Sigmoid colon (tissue), 7 donors: ENCODE measurements at places on chromosomes 16 and 17. TPM values are rescaled to one million over a fixed set of nuclear protein-coding genes. Genes with fewer than 3 reads are reported as not detected.
A peak's percentile ranks its signal among the peaks of the same experiment; 100 is the strongest.

- peaks cover 46% of the 10 kb centered on the region for H3K36me3 ChIP-seq
- H3K27ac ChIP-seq, result no peak overlapping the region
- DNase-seq, result no peak
- no peak overlapping the region for H3K4me3 ChIP-seq
- no peaks in the 10 kb centered on the region for H3K4me1 ChIP-seq
- no peaks in the 10 kb centered on the region for H3K27me3 ChIP-seq
Measured at GRCh38 chr16:23521037-23521743, 10.9 kb upstream of the GGA2 start.

DNA sequence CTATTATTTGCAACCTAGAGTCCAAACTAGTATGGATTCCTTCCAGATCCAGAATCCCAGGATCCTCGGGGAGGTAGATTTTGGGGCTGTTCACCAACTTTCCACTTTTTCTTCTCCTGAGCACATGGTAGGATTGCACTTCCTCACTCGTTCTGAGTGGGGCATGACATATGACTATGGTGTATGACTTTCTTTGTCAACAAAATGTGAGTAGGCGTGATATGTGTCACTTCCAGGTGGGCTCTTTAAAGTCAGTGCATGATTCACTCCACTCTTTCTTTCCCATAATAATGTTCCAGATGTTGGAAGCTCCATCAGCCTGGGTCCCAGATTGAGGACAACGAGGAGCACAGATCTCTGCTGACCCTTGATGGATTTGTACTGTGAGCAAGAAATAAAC lies 21.5 kb downstream of the IRX5 start:
- no peaks in the 10 kb centered on the region for H3K4me1 ChIP-seq
- no peaks in the 10 kb centered on the region for H3K36me3 ChIP-seq
- peaks cover 54% of the 10 kb centered on the region for H3K27me3 ChIP-seq
- DNase-seq, result no peak
- no peak overlapping the region for H3K4me3 ChIP-seq
- no peak overlapping the region for H3K27ac ChIP-seq

DNA sequence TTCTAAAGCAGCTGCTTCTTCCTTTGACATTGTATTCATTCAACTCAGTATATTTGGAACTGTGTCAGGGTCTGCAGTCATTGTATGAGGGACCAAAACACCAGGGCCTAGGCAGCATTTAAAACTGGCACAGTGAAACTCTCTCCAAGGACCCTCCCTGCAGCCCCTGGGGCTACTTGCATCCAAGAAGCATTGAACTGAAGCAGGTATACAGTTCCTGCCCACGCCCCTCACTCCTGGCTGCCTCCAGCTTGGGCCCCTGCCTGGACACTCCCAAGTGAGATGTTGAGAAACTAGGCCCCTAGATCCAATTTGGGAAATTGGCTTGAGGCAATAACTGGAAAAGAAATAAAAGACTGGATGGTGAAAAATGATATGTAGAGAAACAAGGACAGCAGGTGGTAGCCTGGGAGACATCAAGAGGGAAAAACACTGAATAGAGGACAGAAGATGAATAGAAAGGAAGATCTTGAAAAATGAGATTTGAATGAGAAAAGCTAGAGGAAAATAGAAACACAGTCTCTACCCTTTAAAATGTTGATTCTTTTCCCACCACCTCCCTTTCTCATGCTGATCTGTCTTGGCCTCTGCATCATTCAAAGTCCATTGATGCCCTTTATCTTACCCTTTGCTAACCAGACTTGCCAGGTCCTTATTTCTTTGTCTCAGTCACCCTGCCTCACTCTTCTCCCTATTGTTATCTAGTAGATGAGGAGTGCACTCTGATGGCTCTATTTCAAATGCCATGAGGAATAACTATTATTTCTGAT lies 368.8 kb upstream of the CDH8 start:
- no peak for DNase-seq
- H3K4me3 ChIP-seq, result no peak overlapping the region
- no peaks in the 10 kb centered on the region for H3K4me1 ChIP-seq
- H3K27ac ChIP-seq, result no peak overlapping the region
- H3K27me3 ChIP-seq, result no peaks in the 10 kb centered on the region

- H3K36me3 ChIP-seq, result no peaks in the 10 kb centered on the region
- H3K4me1 ChIP-seq, result peaks cover 51% of the 10 kb centered on the region
- DNase-seq, result no peak
Measured at GRCh38 chr17:68197091-68197996, 50.5 kb upstream of the AMZ2 start.

- H3K4me1 ChIP-seq, result peaks cover 9% of the 10 kb centered on the region
- no peak for DNase-seq
- H3K36me3 ChIP-seq, result no peaks in the 10 kb centered on the region
- H3K27ac ChIP-seq, result peak overlapping the region; percentile 4
Measured at GRCh38 chr16:3259836-3260235, 3.4 kb upstream of the MEFV start.

Gene GAS2L2
- total RNA-seq, result not detected

GRCh38 chr17:39950871-39951348 lies 11.9 kb upstream of the GSDMA start:
- no peak overlapping the region for H3K27ac ChIP-seq
- no peaks in the 10 kb centered on the region for H3K27me3 ChIP-seq
- no peaks in the 10 kb centered on the region for H3K36me3 ChIP-seq
- DNase-seq, result no peak
- peaks cover 11% of the 10 kb centered on the region for H3K4me1 ChIP-seq
- no peak overlapping the region for H3K4me3 ChIP-seq

Gene TSR3
- total RNA-seq, result 90.7 TPM

- H3K27ac ChIP-seq, result no peak overlapping the region
- H3K36me3 ChIP-seq, result no peaks in the 10 kb centered on the region
- DNase-seq, result peak; percentile 36
Measured at GRCh38 chr16:68227183-68227793, 8.6 kb downstream of the ESRP2 start.

- DNase-seq, result no peak
- H3K4me1 ChIP-seq, result peaks cover 28% of the 10 kb centered on the region
- H3K36me3 ChIP-seq, result peaks cover 33% of the 10 kb centered on the region
- peak overlapping the region; percentile 72 for H3K27ac ChIP-seq
- H3K27me3 ChIP-seq, result no peaks in the 10 kb centered on the region
Measured at GRCh38 chr16:16121185-16121727, 102.0 kb downstream of the ABCC6 start.

DNA sequence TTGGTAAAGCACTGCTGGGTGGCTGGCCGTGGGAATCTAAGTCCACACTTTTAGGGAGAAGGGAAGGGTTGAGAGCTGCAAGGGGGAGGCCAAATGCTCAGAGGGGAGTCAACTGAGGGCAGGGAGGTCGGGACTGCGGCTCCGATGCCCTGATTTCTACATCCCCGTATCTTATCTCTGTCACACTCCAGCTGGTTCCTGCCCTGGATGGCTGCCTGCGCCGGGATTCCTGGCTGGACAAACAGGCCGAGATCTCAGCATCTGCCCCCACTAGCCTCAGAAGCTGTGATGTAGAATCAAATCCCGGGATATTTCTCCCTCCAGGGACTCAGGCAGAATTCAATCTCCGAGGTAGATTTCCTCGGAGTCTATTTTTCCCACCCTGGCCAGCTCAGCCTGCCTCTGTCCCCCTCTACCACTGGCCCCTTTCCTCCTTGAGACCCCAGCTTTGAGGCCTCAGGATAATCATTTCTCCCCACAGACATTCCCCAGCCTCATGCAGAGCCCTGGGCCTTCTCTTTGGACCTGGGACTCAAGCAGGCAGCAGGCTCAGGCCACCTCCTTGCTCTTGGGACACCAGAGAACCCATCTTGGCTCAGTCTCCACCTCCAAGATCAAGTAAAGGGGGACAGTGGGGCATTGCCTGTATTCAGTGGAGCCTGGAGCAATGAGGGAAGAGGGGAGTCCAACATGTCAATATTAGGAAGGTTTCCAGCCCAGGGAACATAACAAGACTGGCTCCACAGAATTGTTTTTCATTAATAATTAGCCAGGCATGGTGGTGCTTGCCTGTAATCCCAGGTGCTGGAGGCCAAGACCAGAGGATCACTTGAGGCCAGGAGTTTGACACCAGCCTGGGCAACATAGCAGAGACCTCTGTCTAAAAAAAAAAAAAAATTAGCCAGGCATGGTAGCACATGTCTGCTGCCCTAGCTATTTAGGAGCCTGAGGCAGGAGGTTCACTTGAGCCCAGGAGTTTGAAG lies 1.8 kb downstream of the SHBG start:
- DNase-seq, result no peak
- H3K27ac ChIP-seq, result no peak overlapping the region
- no peak overlapping the region for H3K4me3 ChIP-seq

DNA sequence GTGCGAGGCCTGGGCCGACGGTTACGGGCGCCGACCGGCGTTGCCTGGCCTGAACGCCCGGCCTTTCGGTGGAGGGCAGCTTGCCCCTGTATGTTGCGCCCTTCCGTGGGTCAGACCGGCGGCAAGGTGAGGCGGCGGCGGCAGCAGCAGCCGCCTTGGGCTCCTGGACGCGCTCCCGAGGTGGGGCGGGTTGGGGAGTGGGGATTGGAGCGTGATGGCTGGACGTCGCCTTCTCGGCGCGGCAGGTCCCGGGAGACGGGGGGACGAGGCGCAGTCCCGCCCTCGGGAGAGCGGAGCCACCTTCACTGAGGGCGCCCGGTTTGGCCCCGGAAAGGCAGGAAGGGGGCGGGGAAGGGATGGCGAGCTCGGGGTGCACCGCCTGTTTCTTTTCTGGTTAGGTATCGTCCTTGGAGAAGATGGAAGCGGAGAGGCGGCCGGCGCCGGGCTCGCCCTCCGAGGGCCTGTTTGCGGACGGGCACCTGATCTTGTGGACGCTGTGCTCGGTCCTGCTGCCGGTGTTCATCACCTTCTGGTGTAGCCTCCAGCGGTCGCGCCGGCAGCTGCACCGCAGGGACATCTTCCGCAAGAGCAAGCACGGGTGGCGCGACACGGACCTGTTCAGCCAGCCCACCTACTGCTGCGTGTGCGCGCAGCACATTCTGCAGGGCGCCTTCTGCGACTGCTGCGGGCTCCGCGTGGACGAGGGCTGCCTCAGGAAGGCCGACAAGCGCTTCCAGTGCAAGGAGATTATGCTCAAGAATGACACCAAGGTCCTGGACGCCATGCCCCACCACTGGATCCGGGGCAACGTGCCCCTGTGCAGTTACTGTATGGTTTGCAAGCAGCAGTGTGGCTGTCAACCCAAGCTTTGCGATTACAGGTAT lies 671 bp downstream of the DGKE start:
- H3K4me3 ChIP-seq, result peak overlapping the region; percentile 69
- no peaks in the 10 kb centered on the region for H3K36me3 ChIP-seq

DNA sequence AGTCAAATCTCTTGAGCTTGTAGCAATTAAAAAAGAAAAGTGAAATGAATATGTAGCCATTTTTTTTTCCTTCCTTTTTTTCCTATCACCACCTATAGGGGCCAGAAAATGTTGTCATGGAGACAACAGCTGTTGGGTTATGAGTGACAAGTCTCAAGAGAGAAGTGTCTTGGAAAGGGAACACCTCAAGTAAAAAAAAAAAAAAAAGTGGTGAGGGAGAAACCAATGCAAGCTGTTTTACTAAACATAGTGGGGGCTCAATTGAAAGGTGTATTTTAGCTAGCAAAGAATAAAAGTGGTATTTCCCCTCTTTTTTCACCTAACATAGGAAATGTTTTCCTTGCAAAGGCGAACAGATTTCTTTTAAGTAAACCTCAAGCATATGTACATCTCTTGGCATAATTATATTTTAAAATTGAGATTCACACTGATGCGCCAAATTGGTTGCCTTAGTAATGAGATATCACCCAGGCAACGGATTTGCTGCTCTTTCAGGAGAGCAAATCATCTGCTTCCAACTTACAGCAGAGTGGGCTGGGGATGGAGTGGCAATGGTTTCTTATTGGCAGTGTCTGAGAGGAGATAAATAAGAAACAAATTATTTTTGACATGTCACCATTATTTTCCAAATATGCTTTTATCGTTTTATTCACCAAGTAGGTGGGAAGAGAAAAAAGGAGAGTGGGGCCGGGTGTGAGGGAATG lies 183.6 kb downstream of the MYO1D start:
- no peaks in the 10 kb centered on the region for H3K4me1 ChIP-seq
- H3K4me3 ChIP-seq, result no peak overlapping the region
- H3K27me3 ChIP-seq, result no peaks in the 10 kb centered on the region
- DNase-seq, result no peak
- H3K27ac ChIP-seq, result no peak overlapping the region
- H3K36me3 ChIP-seq, result no peaks in the 10 kb centered on the region

GRCh38 chr16:90009172-90009899 lies 9.9 kb downstream of the DBNDD1 start:
- H3K27me3 ChIP-seq, result no peaks in the 10 kb centered on the region
- DNase-seq, result no peak
- no peak overlapping the region for H3K27ac ChIP-seq
- H3K4me3 ChIP-seq, result no peak overlapping the region
- no peaks in the 10 kb centered on the region for H3K36me3 ChIP-seq

- H3K4me3 ChIP-seq, result no peak overlapping the region
- no peaks in the 10 kb centered on the region for H3K4me1 ChIP-seq
- peak; percentile 68 for DNase-seq
- peak overlapping the region; percentile 64 for H3K27ac ChIP-seq
- H3K36me3 ChIP-seq, result no peaks in the 10 kb centered on the region
Measured at GRCh38 chr17:77738751-77739531, 219.6 kb upstream of the TNRC6C start.

Gene RPGRIP1L
- total RNA-seq, result 3.6 TPM

DNA sequence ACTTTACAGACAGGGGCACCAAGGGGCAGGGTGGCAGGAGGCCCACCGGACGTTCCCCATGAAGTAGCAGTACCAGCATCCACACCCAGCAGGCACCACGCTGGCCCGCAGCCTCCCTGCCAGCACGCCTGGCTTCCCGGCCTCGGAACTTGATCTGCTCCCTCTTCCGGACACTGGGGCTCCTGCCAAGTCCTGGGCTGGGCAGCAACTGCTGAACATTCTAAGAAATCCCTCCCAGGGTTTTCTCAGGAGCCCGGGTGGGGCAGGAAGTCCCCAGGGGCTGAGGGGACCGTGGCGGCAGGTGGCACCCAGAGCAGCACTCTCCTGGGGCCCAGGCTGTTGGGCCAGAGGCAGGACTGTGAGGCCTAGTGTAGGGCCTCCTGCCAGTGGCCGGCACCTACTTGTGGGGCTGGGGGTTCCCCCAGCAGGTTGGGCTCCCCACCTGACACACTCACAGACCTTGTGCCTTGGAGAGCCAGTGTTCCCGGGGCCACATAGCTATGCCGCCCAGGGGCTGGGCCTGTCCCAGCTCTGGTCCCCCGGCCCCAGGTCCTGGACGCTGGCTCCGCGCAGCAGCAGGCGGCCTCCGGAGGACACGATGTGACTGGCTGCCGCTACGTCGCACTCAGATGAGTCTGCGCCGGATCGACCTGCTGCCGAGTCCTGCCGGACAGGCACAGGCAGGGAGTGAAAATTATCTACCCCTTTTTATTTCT lies 86.2 kb upstream of the CBX4 start:
- H3K4me1 ChIP-seq, result peaks cover 21% of the 10 kb centered on the region
- H3K4me3 ChIP-seq, result no peak overlapping the region
- no peaks in the 10 kb centered on the region for H3K36me3 ChIP-seq
- H3K27ac ChIP-seq, result no peak overlapping the region
- peaks cover 74% of the 10 kb centered on the region for H3K27me3 ChIP-seq
- DNase-seq, result no peak

Gene IL34
- total RNA-seq, result 3.6 TPM

GRCh38 chr16:66874079-66874775 lies 6.1 kb upstream of the PDP2 start:
- no peak overlapping the region for H3K4me3 ChIP-seq
- H3K27ac ChIP-seq, result no peak overlapping the region
- no peak for DNase-seq
- H3K36me3 ChIP-seq, result no peaks in the 10 kb centered on the region
- H3K4me1 ChIP-seq, result no peaks in the 10 kb centered on the region
